HL-60 (cell line): ENCODE measurements at places on chromosomes 7 and 10.

GRCh38 chr10:102948786-102949185 lies 30.7 kb downstream of the CNNM2 start:
- DNase-seq: no peak

- peak; percentile 35 for DNase-seq
Observed at GRCh38 chr10:101301111-101301731, 52.7 kb upstream of the BTRC start.

DNA sequence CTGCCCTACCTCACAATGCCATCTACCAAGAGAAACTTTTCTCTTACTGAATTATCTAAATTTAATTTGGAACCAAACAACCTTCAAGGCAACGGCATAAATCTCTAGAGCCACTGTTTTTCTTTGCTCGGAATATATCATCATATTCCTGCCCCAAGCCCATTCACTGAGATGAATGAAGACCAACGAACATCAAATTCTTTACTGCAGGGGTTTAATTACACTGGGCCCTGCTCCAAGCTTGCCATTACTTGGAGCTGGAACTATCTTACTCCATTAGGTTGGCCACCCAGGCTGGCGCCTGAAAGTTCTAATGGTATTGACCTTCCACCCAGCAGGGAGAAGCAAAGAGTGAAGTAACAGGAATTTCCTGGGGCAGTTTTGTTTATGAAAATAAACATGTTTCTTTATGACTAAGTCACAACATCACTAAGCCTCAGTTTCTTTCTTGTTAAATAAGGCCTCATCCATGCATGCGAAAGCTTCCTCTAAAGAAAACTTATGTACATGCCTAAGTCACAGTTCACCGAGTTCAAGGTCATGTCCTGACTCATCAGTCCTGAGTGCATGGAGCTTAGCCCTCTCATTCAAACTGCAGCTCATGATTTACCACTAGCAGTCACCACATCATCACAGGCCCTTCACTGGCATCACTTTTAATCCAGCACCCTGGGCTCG lies 42.1 kb upstream of the ANAPC16 start:
- no peak for DNase-seq

DNA sequence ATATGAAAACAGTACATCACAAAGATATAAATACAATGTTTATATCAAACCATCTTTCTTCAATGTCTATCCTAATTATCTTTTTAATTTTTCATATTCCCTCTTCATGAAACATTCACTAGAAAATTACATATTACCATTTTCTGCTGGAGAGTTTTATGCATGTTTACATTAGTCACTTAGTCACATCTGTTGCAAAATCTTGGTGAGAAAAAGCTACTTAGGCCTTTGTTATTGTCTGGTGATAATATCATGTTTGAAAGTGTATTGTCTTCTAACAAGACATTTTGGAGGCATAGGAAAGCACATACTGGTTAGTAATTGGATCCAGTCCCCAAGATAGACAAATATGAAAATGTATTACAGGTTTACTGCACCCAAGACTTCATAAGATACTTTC lies 163.6 kb downstream of the GNAI1 start:
- DNase-seq: no peak

DNA sequence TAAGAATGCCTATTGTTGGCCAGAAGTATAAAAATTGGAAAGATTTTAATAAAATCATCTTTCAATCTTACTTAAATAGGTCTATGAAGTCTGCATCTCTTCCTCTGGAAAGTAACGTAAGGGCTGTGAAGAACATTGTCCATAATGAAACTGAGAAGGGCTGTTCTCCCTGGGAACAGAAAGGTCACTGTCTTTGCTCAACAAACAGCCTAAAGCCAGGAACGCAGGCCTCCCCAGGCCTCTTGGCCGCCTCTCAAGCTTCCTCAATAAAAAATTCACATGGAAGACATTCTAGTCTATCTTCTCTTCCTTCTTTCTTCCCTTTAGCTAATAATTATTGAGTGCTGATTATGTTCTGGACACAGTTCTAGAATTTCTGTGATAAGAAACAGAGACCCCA lies 9.1 kb upstream of the IDI2 start:
- DNase-seq: no peak

- peak; percentile 22 for DNase-seq
Observed at GRCh38 chr10:26779176-26779860, 81.4 kb downstream of the ABI1 start.

DNA sequence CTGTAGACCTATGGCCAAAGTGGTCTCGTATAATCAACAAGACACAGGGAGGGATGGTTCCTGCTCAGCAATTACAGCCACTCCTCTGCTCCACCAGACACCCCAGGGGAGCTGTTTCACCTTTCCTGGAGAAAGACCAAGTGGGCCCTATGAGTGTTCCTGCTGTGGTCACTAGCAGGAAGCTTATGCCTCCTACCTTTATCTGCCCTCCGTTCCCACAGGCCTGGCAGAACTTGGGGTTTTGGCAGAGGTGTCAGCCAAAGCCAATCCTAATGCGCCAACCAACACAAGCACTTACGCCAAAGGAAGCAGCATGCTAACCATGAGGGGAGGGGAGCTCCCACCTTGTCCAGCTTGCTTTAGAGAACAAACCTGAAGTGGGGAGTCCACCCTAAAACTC lies 31.2 kb downstream of the XPNPEP1 start:
- no peak for DNase-seq

DNA sequence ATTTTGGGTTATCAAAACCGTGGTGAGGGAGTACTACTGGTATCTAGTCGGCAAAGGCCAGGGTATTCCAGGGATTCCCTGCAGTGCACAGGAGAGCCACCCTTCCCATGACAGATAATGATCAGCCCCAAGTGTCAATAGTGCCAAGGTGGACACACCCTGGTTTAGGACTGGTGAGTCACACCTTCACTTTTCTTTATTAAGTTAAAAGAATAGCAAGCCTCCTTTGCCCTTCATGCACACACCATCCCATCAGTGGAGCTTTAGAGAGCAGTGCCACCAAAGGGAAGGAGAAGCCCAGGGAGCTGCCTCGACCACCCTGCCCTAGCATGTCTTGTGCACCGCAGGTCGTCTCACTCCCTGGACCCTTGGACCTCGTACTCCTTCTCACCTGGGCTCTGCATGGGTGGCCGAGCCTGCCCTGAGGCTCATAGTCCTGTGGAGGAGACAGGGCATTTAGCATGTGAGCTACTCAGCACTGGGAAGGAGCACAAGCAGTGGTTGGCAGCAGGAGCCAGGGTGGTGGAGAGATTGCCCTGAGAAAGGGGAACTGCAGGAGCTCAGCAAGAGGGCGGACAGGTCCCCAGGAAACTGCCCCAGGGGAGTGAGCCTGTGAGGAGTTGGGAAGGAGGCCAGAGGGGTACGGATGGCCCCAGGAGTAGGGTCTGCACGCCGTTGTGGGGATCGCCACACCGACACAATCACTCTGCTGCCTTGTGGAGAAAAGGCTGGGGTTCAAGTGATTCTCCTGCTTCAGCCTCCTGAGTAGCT lies 17.4 kb downstream of the UBE2D4 start:
- peak; percentile 71 for DNase-seq

- DNase-seq: no peak
Observed at GRCh38 chr7:157224627-157225026, 85.9 kb downstream of the UBE3C start.

- DNase-seq: no peak
Observed at GRCh38 chr7:80654887-80655340, 16.5 kb downstream of the CD36 start.

GRCh38 chr10:125684581-125684980 lies 1.6 kb upstream of the TEX36 start:
- peak; percentile 43 for DNase-seq

DNA sequence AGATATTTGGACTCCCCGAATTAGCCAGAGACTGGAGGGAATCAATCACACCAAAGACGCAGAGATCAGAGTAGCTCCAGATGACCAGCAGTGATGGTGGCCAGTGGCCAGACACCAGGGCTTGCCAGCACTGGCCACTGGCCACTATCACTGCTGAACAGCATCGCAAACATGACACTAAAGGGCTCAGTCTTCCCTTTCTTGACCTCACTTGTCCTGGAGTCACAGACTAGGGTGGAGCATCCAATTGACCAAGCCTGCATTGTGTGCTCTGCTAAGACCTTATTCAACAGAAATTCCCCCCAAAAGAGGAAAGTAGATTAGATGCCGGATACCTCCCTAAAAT lies 234.7 kb downstream of the CREB5 start:
- no peak for DNase-seq

DNA sequence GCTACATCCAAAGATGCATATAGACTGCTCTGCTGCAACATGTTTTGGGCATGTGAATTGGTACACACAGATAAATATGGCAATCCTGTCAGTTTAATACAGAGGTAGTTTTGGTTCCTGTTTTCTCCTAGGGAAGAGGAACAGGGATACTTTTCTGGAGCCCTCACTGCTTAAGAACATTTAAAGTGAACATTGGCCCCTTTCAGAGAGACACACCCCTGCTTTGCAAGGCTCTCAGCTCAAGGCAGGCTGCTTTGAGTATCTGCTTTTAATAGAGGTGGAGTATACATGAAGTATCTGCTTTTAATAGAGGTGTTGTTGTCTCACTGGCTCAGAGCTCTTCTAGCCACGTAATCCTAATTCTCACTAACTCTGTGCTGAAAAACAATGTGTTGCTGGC lies 38.9 kb downstream of the CYP51A1 start:
- no peak for DNase-seq

DNA sequence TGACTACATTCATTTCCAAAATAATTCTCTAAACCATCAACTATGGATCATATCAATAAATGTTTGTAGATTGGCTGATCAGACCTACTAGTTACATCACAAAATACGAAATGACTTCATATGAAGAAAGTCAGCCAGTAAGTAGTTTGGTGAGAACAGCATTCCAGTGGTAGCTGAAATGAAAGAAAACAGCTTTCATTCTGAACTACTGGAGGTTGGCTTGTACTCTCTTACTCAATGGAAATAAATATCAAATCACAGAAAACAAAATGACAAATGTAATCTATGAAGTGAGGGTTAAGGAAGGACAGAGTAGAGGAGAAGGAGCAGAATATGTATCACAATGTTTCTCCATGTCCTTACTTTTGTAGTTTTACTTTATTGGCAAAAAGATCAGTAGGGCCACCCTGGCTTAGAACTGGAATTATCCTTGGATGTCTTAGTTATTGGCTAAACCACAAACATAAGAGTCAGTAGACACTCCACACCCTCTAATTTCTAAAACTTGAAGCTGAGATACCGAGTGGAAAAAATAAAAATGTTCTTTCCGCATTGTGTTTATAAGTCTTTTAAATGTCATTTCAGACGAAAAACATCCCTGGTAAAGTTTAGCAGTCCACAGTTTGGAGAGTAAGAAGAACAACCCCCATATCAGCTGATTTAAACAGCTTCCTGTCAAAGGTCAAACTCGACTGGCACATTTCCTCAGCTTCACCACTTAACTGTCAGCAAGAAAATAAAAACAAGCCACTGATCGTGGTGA lies 74.0 kb upstream of the DGKI start:
- no peak for DNase-seq

DNA sequence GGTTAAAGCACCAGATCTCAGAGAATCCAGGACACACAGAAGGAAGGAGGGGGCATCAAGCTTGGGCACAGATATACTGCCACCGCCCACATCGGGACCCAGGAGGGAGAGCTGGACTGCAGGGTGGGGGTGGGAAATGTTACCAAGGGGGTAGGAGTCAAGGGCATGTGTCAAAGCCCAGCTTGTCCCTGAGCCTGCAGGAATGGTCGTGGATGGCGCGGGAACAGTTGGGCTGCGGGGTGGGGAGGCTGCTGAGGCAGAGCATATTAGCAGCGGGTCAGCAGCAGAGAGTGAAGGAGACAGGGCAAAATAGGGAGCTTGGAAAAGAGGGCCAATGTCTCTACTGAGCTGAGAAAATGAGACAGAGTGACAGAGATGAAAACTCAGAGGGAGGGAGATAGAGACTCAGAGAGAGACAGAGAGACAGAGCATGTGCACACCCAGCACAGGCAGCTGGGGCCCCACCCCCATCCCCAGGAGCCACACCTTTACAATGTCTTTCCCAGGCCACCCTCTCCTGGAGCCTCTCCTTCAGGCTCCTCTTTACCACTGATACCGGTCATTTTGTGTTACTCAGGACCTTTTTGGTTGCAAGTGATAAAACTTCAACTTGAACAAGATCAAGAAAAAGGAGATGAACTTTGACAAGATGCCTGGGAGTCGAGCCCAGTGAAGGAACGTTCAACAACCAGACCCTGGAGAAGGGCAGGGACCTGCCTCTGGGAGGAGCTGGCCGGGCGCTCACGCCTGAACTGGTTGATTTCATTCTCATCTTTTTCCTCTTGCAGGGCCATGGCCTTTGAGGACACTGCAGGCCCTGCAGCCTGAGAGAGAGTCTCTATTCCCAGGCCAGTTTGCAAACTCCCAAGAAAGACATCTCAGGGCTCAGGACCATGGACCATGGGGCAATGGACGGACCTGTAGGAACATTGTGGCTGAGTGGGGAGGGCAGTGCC lies 50.0 kb downstream of the AOC1 start:
- DNase-seq: no peak

GRCh38 chr10:31700181-31700611 lies 228.4 kb downstream of the ARHGAP12 start:
- DNase-seq: no peak

GRCh38 chr10:790821-791551 lies 101.5 kb upstream of the DIP2C start:
- DNase-seq: no peak

DNA sequence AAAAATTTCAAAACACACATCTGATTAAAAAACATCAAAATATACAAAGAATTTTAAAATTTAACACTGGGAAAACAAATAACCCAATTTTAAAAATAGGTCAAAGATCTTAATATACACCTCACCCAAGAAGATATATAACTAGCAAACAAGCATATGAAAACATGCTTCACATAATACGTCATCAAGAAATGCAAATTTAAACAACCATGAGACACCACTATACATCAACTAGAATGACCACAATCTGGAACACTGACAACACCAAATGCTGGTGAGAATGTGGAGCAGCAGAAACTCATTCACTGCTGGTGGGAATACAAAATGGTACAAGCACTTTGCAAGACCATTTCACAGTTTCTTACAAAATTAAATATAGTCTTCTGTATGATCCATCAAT lies 498.4 kb downstream of the IPMK start:
- no peak for DNase-seq

DNA sequence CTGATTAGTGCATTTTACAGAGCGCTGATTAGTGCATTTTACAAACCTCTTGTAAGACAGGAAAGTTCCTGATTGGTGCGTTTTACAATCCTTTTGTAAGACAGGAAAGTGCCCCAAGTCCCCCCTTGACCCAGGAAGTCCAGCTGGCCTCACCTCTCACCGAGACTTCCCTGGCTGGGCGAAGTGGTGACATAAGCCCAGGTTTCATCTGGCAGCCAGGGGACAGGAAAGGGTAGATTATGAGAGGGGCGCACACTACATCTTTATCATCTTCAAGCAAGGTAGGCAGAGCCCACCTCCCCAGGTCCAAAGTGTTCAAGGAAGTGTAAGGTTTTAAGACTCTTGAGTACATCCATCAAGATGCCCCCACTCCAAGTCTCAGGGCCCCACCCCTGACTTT lies 5.5 kb upstream of the GDF10 start:
- no peak for DNase-seq

DNA sequence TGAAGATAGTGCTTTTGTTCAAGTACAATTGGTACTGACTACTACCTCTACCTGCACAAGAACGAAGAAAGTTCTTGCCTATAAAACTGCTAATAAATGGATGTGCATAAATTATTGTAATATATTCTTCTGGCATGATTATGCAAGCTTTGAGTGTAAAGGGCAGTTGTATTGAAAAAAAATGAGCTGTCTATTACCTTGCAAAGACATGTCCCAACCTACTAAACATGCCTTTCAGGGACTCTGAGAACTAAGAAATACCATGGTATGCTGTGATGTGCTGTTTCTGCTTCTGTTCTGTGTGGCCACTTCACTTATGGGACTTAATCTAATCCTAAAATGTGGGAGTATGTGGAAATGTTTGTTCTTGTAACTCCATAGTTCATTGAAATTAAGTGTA lies 1083.4 kb downstream of the LRMDA start:
- no peak for DNase-seq
